ENCODE measurements at places on chromosomes 7 and 10.
A peak's percentile ranks its signal among the peaks of the same experiment; 100 is the strongest.

- no peak for DNase-seq
Measured at GRCh38 chr10:101389986-101390531, 36.1 kb downstream of the BTRC start.

DNA sequence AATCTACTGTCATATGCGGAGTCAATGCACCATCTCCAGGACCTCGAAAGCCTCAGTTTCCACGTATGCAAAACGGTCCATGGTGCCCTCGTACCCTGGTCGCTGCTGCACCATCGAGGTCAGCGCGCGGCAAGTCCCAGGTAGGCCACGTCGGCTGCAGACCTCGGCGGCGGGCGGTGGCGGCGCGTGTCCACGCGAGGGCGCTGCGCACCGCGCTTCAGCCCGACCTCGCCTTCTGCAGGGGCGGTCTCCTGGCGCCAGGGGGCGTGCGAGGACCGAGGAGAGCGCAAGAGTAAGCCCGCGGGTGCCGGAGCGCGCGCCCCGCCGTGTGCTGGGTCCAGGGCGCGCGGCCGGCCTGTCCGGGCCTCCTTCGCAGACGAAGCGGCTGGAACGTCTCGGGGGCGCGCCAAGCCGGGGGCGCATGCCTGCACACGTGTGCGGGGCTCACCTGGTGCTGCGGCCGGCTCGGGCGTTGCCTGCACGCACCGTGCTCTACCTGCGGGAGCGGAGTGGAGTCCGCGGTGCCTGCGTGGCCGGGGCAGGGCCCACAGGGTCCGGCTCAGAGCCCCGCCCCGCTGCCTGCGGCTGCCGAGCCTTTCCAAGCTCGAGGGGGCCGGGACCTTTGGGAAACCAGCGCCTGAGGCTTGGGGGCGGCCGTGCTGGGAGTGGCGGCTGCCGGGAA, 54.0 kb downstream of the GLRX3 start:
- peak; percentile 96 for DNase-seq

DNA sequence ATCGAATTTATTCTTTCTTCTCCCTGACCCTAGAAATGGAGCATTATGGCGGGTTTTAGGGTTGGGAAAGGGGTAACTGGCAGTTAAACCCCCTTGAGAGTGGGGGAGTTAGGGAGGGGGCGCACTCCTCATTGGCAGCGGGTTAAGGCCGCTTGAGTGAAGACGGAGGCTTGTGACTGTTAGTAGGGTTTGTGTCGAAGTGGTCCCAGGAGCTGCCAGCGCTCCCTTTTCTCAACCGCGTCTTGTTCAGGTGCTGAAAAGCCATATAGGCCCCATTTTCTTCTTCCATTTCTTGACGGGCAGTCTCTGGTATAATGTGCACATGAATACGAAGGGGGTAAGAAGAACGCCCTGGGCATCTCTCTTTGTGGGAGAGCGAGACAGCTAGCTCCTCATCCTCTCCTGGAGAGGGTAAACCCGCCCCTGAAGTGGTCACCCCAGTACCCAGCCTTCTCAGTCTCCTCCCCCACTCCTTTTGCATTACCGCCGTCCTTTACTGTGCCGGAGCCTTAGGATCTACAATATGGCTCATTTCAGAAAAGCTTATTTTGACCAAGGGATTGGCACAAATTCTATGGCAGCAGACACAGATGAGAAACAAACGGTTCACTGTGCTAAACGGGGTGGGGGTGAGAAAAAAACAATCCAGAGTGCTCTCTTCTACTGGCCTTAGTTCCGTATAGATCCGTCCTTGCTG, 836 bp downstream of the KMT2E start:
- DNase-seq: peak; percentile 81

DNA sequence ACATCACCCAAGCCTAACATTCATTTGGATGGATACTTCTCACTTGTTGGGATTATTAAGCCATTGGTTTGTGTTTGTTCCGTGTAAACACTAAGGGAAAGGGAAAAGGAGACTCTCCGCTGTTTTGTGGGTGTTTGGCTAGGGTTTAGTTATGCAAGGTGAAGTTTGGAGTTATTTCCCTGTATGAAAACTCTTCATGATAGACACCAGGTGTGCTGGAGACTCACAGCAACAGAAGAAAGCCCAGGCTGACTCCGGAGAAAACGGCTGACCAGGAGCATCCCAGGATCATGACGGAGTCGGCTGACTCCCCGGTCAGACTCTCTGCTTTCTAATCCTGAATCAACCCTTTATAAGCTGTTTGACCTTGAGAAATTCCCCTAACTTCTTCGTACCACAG, 94.1 kb upstream of the KLF6 start:
- no peak for DNase-seq

DNA sequence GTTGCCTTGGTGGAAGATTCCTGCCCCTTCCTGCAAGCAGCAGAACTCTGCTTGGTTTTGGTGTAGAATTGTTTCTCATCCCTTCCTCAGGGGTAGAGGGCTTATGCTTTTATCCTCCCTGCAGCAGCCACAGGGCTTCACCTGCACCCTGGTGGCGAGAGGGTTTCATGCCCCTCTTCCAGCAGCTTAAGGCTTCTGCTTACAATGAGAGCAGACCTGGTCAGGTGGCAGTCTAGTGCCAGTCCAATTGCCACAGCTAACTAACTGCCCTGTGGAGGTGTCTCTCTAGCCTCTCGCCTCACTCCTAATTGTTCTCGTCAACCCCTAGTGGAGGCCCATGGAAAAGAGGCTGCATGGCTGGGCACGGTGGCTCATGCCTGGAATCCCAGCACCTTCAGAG, 19.3 kb downstream of the ACBD7 start:
- no peak for DNase-seq

GRCh38 chr10:51955696-51956095, 256.3 kb upstream of the CSTF2T start:
- DNase-seq: no peak

GRCh38 chr7:41156268-41156667, 546.6 kb downstream of the INHBA start:
- no peak for DNase-seq

- DNase-seq: peak; percentile 88
Measured at GRCh38 chr10:77837248-77837924, 89.2 kb downstream of the DLG5 start.

DNA sequence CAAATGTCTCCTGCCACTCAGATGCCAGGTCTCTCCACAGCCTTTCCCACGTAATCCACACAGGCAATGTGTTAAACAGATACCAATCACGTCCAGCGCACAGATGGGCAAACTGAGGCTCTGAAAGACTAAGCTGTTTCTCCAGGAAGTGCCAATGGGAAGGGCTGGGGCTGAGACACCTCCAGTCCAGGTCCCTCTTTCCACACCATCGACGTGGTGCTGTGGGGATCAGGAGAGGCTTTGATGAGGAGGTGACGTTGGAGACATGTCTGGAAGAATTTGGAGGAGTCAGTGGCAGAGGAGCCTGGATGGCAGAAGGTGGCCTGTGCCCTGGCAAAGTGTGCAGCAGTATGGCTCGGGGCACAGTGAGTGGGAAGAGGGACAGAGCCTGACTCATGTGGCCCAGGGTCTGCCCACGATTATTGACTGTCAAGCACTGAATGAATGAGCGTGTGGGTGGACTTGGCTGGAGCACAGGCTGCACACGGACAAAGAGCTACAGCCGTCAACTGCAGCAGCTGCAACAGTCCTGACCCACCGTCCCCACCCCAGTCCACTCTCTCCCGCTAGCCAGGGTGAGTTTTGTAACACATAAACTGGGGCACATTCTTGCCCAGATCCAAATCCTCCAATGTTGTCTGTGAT, 40.8 kb upstream of the HSPA12A start:
- DNase-seq: no peak

DNA sequence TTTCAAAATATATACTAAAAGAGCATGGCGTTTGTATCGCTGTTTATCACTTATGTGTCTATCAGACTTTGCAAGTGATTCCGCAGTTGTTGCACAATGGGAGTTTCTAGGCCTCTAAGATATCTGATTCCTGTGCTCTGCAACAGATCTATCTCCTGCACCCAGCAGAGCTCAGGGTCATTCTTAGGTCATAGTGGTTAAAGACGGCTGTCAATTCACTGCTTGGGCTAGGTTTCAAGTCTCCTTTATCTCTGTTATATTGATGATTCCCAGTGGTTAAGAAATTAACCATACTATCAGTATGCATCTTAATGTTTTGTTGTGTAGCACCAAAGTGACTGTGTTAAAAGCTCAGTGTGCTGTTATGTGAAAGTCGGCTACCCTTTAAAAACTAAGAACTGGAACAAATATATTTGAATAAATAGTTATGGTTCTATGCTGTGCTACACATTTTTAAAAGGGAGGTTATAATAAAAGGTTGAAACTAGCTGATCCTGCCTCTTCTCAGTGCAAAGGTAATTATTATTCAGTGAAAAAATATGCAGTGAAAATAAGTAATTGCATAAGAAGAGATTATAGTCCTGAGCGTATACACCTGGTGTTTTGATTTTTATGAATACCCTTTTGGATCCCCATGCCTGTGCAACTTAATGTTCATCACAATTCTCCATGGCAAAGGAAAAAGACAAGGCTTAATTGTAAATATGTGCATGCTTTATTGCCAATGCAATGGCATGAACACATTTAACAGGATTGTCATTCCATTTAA, 24.0 kb downstream of the HOXA1 start:
- no peak for DNase-seq

DNA sequence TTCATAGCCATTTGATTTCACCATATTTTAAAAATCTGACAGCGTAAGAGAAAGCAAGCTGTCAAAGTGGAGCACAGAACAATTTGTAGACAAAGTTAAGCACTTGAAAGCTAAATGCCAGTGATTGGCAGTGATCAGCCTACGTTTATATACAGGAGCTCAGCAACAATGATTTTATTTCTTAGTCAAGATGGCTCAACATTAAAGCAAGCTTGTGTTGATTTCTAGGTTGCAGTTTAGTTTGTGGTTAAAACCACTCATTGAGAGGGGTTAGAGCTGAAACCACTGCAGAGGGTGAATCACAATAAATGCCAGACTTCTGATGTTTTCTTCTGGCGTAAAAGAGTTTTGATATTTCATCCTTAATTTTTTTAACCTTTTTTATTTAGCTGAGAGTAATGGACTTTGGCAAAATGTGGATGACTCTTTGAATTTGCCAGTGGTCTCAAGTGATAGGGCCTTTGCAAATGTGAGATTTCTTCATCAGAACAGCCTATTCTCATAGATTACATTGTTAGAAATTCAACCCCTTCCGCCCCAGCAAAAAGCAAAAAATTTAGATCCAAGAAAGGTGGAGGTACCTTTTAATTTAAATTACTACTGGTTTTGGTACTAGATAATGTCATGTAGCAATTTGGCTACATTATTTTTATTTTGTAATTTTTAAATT, 73.8 kb downstream of the SHOC2 start:
- DNase-seq: no peak

GRCh38 chr7:4814433-4814832, 39.0 kb downstream of the AP5Z1 start:
- DNase-seq: no peak

- no peak for DNase-seq
Measured at GRCh38 chr7:54831046-54831643, 72.1 kb upstream of the SEC61G start.

- DNase-seq: no peak
Measured at GRCh38 chr10:16996530-16996964, 133.1 kb downstream of the CUBN start.

DNA sequence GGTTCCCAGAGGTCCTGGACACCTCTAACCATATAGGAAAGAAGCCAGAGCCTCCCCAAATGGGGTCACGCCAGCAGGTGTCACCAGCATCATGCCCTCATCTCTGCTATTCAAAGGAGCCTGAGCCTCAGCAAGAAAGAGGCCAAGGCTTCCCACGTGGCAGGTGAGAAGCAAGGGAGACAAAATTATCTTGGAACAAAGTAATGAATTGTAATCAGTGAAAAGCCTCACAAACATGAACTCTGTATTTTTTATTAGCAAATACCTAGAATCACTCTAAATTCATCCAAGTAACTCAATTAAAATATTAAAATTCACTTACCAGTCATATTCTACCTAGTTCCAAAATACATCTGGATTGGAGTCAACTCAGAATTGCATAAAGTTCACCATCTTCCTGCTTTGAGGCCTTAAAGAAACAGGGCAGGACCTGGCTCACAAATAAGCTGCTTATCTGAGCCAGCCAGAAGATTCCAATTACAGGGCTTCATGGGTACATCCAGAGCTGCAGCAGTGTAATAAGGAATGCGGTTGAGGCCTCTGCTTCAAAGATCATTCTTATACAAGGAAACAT, 68.7 kb downstream of the SGMS1 start:
- no peak for DNase-seq

DNA sequence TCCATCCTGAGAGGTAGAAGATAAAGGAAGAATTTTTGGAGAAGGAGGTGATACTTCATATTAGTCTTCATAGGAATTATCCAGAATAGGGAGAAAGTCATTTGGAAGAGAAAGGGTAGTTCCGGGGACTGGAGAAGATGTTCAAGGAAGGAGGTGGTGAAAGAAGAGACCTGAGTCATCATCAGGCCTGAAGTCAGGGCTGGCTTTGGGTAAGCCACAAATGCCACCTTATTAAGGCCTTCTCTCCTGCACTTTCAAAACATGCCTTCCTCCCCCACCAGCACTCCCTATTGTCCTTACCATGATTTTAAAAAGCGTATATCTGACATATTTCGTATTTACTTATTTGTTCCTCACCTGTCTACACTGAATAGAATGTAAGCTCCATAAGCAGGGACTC, 112.2 kb upstream of the LRGUK start:
- no peak for DNase-seq

All from activated effector memory CD4-positive, alpha-beta T cell treated with anti-CD3 and anti-CD28 coated beads, Interleukin-2, amount 50 U/mL, for 16 hours (primary cell).